ENCODE measurements at places on chromosomes 6 and 20.

- no peak for DNase-seq
Observed at GRCh38 chr20:63753381-63753780, 13.8 kb downstream of the SLC2A4RG start.

DNA sequence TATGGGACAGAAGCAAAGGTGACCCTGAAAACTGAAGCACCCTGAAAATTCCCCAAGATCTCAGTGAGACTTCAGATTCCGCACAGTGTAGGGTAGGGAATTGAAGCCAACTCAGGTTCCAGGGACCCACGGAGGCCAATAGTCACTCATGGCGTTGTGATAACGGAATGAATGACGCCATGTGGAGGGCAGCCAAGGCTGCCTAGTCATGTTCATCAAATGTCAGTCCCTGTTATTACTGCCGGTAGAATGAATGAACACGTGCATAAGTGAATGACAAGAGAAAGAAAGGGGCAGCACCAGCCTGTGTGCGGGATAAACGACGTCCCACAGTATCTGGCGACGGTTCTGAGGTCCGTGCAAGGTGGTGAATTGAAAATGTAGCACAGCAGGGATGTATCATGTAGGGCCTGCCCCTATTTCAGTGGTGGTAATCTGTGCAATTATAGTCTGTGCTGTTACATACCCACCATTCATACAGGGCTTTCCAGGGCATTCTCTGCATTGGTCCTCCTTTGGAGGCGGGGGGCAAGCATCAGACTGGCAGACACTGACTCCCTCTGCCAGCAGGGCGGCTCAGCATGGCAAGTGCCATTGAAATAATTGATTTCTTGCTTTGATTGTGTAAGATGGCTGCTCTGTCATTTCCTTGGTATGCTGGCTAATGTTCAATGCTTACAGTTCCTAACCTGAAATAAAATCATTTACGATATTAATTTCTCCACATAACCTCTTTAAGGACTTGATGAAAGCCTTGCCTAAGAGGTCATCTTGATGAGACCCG, 386.9 kb downstream of the CDH4 start:
- no peak for DNase-seq

DNA sequence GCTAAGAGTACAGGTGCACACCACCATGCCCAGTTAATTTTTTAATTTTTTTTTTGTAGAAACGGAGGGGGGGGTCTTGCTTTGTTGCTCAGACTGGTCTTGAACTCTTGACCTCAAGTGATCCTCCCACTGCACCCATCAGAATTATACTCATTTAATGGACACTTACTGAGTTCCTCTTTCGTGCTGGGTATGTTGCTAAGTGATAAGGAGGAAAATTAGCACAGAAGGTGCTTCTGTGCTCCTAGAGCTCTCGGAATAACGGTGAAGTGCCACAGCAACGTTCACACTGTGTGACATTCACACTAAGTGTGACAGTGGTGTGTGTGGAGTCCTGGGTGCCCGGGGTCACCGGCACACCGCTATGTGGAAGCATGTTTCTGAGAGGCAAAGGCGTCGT, 32.1 kb upstream of the BMP6 start:
- DNase-seq, result no peak

DNA sequence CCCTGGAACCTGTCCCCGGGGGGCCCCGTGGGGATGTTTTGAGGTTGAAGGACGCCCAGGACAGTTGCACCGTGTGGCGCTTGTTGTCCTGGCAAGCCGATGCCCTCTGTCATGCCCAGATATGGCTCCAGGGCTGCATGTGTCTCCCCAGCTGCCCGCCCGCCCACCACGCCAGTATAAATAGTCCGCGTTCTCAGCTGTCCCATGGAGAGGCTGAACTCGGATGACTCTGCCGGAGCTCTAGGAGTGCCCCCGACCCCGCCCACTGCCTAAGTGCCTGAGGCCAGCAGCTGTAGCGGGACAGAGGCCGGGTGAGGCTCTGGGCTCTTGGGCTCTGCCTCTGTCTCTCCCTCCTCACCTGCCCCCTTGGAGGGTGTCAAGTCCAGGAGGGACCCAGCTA, 83.0 kb upstream of the GATA5 start:
- DNase-seq, result no peak

- no peak for DNase-seq
Observed at GRCh38 chr20:10527781-10528180, 92.7 kb downstream of the SLX4IP start.
